GM13977 (cell line): ENCODE measurements at places on chromosomes 13 and 19.

DNA sequence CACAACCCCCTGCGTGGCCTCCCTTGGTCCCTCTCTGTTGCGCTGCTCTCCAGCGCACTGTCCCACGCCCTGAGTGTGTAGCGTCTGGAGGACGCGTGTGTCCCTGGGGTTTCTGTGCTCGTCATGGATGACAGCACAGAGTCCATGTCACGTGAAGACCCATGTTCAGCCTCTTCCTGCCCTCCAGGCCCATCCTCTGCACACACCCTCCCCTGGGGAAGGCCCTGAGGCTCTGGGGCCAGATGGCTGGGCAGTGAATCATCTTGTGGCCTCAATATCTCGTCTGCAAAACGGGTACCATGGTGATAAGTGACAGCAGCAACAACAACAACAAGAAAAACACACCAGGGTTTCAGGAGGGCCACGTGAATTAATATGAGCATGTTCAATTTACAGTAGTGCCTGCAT lies 71.5 kb upstream of the ARHGEF7 start:
- no peak for DNase-seq

DNA sequence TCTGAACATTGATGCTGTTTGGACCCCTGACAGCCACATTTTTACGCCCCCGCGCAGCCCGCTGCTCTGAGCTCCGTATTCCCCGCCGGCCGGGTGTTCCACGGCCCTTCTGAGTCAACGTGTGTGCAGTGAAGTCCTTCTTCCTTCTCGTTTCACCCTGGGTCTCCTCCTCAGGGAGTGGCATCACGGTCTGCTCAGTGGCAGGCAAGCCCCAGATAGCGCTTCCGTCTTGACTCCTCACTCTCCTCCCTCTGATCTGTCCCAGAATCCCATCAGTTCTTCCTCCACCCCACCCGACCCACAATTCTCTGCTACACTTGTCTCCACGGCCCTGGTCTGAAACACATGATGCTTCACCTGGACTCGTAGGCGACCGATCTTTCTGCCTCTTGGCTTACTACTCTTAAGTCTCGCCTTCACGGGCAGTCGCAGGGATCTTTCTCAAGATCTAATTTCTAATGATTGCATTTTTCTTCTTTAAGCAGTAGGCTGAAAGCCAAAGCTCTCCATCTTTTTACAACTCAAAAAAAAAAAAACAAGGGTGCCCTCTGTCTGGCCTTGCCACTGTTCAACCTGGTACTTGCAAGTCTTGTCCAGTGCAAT lies 33.9 kb downstream of the CCNE1 start:
- peak; percentile 36 for DNase-seq

- peak; percentile 13 for DNase-seq
Observed at GRCh38 chr19:44113784-44114390, 688 bp downstream of the ZNF225 start.

DNA sequence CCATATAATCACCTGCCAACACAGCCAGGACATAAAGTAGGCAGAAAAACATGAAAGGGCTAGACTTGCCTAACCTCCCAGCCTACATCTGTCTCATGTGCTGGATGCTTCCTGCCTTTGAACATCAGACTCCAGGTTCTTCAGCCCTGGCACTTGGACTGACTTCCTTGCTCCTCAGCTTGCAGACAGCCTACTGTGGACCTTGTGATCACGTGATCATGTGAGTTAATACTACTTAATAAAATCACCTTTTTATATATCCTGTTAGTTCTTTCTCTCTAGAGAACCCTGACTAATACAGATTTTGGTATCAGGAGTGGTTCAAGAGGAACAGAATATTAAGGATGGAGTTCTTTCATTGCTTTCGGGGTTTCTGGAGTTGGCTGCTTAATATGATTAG lies 2867.6 kb downstream of the PCDH9 start:
- no peak for DNase-seq

DNA sequence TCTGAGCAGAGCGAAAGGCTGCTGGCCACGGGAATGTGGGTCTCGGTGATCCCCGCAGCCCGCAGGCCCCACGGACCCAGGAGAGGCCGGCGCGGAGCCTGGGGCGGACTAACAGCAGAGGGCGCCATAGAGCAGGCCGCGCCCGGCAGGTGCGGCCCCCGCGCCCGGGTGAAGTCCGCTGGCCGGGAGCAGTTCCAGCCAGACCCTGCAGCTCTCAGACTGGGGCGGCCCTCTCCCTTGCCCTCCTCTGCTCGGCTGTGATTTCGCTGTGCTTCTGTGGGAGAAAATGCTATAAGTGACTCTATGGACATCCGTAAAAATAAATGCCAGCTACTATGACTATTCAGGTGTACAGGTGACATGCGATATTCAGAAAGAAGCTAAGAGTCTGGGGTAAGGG lies 37.7 kb downstream of the GSX1 start:
- peak; percentile 82 for DNase-seq

DNA sequence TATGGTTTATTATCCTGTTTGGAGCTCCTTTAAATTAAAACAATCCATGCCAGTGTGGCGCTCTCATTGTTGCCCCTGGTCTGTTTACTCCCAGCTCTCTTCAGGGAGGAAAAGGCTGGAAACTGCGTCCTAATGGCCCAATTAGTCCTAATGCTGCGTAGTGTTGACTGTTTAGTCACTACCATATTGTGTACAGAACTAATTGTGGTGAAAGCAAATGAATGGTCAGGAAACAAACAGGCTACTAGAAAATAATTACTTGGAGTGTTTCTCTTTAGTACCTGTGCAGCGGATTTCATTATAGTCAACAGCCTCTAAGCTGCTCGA lies 54.5 kb upstream of the MTIF3 start:
- no peak for DNase-seq

GRCh38 chr19:36103842-36104552 lies 6.9 kb upstream of the OVOL3 start:
- no peak for DNase-seq

DNA sequence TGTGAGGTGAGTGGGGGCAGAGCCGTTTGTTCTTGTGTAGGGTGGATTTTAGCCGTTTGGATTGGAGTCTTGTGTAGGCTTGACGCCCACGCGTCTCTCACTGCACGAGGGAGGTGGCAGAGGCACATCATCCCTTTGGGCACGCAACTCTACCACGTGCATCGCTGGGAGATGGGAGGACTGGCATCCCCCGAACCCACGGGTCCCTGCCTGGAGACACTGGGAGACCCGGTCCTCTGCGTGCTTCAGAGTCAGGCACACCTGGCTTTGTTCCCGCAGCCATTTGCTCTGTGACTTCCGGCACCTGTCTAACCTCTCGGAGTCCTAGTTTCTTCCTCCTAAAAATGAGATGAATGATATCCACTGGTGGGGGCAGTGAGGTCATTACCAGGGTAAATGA lies 6.4 kb downstream of the ARHGEF7 start:
- no peak for DNase-seq

DNA sequence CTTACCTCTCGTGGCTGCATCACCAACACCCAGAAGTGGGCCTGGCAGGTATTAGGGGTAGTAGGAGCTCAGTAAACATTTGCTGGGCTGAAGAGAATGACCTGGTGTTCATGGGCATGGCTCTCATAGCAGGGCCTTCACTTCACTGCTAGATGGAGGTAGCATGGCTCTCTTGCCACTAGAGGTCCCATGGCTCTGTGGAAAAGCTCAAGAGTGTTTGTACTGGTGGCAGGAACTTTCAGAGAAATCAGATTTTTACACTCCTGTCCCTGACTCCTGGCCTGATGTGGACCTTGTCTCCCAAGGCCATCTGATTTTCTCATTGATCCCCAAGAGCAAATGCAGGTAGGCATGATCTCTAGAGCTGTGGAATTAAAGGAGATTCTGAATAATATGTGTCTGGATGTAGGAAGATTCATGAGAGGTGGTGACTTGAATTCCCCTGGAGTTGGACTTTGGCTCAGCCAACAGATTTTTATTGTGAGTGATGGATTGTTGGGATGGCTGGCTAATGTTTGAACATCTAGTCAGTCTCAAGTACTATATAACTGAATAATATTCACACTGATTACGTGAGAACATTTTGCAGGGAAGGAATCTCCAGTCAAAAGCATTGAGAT lies 5.7 kb downstream of the ZNF574 start:
- no peak for DNase-seq

DNA sequence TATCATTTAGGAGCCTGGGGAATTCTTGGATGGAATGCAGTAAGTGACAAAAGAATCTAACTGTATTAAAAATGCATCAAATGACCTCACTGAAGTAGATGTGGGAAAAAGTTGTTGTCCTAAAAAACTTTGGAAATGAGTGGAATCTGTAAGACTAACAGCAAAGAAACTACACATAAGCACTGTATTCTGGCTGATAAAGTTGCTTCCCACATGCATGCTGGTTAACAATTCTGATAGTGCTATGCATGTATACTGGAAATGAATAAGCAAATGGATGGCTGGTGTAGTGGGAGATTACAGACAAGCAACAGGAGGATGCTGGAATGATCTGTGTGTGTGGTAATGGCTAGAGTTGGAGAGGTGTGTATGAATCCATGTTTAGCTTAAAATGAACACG lies 138.5 kb downstream of the FOXO1 start:
- DNase-seq: no peak

- no peak for DNase-seq
Observed at GRCh38 chr19:38228005-38228377, 4.0 kb upstream of the DPF1 start.

DNA sequence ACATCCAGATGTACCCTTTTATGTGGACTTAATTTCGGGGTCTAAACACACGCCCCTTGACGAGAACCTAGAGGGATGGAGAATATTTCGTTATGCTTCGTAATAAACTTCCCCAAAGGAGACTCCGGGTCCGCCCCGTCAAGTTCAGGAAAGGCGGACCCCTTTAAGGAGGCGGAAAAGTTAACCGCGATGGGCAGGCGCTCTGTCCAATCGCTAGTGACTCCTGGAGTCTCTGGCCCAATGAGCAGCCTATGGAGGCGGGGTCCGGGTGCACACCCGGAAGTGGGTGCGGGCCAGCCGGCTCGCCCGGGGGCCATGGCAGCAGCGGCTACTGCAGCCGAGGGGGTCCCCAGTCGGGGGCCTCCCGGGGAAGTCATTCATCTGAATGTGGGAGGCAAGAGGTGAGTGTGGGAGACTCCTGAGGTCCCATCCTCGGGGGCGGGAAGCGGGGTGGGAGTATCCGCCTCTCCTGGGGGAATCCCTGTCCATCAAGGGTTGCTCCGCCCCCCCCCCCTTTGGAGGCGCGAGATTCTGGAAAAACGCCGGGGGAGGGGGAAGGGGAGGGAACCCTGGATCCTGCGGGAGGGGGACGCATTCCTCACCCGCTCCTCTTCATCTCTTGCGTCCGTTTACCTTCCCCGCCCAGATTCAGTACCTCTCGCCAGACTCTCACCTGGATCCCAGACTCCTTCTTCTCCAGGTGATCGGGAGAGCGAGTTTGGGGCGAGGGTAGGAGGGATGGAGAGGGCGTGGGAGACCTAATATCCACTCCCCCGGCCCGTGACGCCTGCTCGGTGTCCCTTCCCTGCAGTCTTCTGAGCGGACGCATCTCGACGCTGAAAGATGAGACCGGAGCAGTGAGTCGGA lies at the start of gene SHKBP1:
Gene SHKBP1, plus strand, starts transcription at position 289 of the 867 bp plus-strand sequence. Its CDS starts 27 bp downstream, at position 316.
- peak; percentile 99 for DNase-seq

GRCh38 chr13:79385694-79386093 lies 20.4 kb downstream of the RBM26 start:
- DNase-seq: peak; percentile 51

GRCh38 chr19:5057860-5058259 lies 88.9 kb downstream of the KDM4B start:
- peak; percentile 71 for DNase-seq
